Fibroblast of gingiva (primary cell): ENCODE measurements at places on chromosomes 12 and 14.

GRCh38 chr12:113065126-113066007, 8.8 kb downstream of the DTX1 start:
- DNase-seq = no peak

DNA sequence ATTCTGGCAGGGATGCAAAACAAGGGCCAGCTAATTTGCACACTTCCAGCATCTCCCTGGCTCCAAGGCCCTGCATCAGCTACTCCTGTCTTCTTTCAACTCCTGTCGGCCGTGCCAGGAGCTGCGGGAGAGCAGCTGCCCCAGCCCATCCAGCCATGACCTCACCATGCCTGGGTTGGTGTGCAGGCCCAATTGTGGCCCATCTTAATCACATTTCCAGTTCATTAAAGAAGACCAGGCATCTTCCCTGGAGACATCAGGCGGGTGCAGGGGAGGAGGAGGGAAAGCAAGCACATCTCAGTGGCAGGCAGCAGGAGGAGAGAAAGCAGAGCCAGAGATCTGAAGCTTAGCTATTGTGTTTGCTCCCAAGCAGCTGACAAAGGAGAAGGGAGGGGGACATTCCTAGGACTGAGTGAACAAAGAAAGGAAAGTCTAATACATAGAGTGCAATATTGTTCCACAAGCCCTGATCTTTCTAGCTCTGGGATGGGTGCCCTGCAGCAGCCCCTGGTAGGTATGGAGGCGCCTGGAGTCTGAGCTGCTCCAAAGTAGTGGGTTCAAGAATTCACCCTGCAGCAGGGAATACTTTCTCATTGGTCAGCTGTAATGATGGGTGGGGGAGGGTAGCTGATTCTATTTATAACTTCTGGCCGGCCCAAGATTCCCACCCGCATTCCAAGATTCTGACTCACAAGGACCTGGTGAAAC, 40.1 kb downstream of the VWF start:
- DNase-seq = no peak

DNA sequence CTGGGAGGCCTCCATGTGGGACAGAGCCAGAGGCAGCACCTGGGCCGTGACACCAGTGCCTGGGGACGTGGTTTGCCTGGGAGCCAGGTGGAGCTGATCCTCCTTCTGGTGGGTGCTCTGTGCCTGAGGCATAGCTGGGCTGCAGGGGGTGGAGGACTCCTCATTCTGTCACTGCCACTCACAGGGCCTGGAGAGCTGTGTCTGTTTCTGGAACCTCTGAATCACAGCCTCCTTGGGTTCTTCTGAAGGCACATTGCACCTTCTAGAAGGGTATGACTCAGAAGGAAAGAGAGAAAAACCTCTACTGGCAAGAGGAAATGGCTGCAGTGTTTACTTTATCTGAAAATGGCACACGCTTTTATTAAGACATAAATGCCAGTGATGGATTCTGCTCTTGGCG, 659.8 kb downstream of the VRK1 start:
- DNase-seq = no peak

- no peak for DNase-seq
Observed at GRCh38 chr12:66669541-66669940, 9.3 kb downstream of the GRIP1 start.

- DNase-seq = no peak
Observed at GRCh38 chr12:127300753-127301152, 966.2 kb upstream of the TMEM132C start.

GRCh38 chr12:105974738-105975137, 164.0 kb downstream of the NUAK1 start:
- DNase-seq = no peak
